ENCODE measurements at places on chromosomes 1 and 21. TPM values are rescaled to one million over a fixed set of nuclear protein-coding genes. Genes with fewer than 3 reads are reported as not detected.

The AQP10 gene
- total RNA-seq = not detected

The SMYD2 gene
- total RNA-seq = 124 TPM

The SDHB gene
- 336 TPM for total RNA-seq

The NEXN gene
- 3.5 TPM for total RNA-seq

The TIE1 gene
- total RNA-seq = 1.5 TPM

The C8A gene
- not detected for total RNA-seq

The CRYAA gene
- total RNA-seq = not detected

The ATAD3C gene
- 1.4 TPM for total RNA-seq

The RHBDL2 gene
- total RNA-seq = 10.0 TPM

Measured in PC-3 (cell line).